ENCODE measurements at places on chromosomes 7 and 10.

DNA sequence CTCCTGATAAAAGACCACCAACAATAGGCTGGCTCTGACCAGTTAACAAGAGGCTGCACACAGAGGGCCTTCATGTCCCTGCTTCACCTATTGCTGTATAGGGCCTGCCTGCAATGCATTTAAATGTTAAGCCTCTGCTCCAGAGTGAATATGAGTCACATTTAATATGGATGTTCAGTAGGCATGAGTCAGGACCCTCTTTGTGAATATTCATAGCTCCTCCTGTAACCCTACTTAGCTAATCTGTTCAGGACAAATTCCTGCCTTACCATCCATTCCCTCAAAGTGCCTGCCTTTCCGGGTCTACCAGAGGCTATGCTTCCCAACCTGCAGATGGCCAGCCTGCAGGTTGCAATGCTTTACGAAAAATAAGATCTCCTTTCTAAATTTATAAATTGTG lies 32.5 kb downstream of the ARHGAP22 start:
- DNase-seq: no peak

DNA sequence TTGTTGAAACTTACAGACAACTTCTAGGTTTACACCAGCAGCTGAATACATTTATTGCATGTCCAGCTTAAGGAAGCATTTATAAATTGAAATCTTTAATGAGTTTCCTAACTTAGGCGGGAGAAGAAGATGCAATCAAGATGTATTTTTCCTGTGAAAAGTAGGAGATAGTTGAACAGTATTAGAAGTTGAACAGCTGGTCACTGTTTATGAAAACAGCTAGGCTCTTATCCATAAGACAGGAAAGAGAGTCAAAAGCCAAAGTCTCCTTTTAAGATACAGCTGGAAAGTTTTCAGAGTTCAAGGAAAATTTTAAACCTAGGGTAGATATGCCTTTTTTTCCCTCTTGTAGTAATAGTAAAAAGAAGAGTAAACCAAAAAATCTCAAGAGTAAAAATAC lies 236.1 kb upstream of the FERD3L start:
- DNase-seq: no peak

- no peak for DNase-seq
Measured at GRCh38 chr7:110772615-110773014, 318.3 kb upstream of the LRRN3 start.

DNA sequence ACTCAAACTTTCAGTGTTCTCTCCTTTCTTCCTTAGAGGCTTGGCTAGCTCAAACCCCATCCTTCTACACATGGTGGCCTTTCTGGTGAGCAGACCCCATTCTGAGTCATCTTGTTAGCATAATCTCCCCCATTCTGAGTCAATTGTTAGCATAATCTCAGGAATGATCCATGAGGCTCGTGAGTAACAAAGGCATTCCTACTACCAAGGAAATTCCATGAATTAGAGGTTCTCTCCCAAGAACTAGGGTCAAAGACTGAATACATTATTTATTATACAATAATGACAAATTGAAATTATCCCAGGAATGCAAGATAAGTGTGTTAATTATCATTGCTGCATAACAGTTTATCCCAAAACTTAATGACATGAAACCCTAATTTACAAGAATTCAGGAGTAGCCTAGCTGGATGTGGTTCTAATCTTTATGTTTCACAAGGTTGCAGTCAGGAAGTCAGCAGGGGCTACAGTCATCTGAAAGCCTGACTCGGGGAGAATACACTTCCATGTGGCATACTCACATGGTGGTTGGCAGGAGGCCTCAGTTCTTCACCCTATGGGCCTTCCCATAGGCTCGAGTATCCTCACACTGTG lies 100.2 kb downstream of the MMRN2 start:
- DNase-seq: no peak

GRCh38 chr7:22723637-22724036 lies 3.4 kb upstream of the IL6 start:
- DNase-seq: no peak

DNA sequence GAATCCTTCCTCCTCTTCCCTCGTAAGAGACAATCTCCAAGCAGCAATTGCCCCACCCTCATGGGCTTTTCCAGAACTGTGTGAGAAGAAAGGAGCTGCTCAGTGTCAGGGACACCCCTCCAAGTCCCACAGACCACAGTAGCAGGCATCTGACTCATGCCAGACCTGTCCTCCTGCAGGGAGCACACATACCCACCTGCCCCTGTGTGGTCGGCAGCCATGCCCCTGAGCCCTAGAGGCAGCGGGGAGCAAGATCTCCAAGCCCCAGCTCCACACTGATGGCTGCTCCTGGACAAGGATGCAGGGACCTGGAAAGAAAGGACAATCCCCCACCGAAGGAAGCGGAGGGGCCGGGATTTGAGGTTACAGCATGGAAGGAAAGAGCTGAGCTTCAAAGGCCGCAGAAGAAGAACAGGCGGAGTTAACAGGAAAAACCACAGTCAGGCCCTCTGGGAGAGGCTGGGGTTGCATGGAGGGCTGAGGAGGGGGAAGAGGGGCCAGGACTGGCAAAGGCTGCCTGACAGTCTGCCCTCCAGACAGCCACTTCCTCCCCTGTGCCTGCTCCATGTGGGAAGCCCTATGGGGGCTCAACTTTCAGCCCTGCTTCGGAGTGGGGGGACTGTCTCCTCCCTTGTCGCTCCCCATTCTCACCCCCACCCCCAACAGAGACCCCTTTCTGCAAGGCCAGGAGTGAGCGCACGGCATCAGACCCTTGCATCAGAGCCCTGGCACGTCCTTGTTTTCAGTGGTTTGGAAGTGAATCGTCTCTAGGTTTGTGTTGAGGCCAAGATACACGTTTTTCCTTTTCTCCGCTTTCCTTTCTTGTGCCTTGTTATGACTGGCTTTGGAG lies 46.8 kb downstream of the ASB13 start:
- DNase-seq: no peak

DNA sequence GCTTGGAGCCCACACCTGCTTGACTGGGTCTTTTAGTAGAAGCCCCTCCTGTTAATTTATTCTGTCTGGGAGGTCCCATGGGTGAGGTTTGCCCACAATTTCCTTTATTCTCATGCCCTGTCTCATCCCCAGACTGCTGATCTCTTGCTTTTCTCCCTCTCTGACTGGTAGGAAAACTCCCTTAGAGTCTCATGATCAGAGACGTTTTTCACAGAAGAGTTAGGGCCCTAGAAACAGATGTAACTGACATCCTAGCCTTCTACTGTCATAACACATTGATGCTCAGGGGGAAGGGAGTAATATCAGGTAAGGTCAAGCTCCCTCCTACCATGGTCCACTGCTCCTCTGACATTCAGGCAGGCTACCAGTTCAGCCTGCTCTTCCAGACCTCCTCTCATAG lies 43.7 kb upstream of the WASL start:
- DNase-seq: no peak

- DNase-seq: no peak
Measured at GRCh38 chr10:70265032-70265689, 18.6 kb downstream of the NPFFR1 start.

DNA sequence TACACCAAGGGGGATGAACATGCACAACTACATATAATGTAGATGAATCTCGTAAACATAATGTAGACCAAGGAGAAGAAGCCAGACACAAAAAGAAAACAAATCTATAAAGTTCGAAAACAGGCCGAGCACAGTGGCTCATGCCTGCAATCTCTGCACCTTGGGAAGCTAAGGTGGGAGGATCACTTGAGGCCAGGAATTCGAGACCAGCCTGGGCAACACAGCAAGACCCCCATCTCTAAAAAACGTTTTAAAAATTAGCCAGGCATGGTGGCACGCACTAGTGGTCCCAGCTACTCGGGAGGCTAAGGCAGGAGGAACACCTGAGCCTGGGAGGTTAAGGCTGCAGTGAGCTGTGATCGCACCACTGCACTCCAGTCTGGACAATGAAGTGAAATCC lies 68.5 kb downstream of the GLI3 start:
- DNase-seq: no peak

GRCh38 chr7:69358163-69358821 lies 240.0 kb upstream of the AUTS2 start:
- DNase-seq: no peak

- DNase-seq: no peak
Measured at GRCh38 chr10:118843647-118844265, 89.0 kb upstream of the CACUL1 start.

DNA sequence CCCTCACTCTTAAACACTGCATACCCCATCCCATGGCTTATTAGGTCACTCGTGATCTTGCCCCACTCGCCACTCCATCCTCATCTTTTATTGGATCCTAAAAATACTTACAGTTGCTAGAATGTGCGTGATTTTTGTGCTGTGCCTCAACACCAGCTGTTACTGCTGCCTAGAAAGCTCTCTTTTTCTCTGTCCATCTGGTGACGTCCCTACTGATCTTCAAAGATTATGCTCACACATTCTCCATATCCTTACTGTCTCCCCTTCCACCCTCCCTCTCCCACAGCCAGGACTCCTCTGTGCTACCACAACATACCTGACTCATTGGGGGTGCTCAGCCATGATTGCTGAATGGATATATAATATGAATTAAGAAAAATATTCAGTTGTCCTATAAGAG lies 42.0 kb downstream of the CDK6 start:
- no peak for DNase-seq

DNA sequence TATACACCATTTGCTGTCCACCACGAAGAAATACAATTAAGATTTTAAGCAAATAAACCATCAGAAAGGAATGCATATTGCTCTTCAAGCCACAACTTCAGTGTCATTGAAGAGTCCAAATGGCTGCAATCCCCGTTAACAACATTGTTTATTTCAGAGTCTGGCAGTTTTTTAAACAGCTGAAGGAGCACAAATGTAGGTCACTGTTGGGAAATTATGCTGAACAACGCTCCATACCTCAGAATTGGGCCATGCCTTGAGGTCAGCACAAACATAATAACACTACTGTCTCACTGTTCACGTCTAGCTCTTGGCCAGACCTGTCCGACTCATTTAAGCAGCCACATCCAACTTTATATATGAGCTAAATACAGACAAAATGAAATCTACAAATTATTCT lies 453.9 kb upstream of the GHITM start:
- no peak for DNase-seq

DNA sequence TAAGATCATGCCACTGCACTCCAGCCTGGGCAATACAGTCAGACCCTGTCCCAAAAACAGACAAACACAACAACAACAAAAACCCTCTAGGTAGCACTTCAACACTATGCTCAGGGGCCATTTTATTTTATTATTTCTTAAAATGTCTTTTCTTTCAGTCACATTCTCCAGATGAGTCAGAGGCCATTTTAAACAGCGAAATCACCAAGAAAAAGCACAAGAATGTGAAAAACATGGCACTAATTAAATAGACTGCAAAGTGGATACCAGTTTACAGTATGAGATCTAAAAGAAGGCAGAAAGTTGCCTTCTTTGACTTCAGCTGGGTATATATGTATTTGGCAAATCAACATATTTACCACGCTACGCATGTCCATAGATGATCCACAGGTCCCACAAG lies 6.1 kb upstream of the FGL2 start:
- no peak for DNase-seq

DNA sequence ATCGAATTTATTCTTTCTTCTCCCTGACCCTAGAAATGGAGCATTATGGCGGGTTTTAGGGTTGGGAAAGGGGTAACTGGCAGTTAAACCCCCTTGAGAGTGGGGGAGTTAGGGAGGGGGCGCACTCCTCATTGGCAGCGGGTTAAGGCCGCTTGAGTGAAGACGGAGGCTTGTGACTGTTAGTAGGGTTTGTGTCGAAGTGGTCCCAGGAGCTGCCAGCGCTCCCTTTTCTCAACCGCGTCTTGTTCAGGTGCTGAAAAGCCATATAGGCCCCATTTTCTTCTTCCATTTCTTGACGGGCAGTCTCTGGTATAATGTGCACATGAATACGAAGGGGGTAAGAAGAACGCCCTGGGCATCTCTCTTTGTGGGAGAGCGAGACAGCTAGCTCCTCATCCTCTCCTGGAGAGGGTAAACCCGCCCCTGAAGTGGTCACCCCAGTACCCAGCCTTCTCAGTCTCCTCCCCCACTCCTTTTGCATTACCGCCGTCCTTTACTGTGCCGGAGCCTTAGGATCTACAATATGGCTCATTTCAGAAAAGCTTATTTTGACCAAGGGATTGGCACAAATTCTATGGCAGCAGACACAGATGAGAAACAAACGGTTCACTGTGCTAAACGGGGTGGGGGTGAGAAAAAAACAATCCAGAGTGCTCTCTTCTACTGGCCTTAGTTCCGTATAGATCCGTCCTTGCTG lies 836 bp downstream of the KMT2E start:
- DNase-seq: no peak

GRCh38 chr7:3154881-3155494 lies 111.3 kb upstream of the CARD11 start:
- no peak for DNase-seq

- DNase-seq: no peak
Measured at GRCh38 chr7:116802746-116803152, 59.6 kb upstream of the CAPZA2 start.

DNA sequence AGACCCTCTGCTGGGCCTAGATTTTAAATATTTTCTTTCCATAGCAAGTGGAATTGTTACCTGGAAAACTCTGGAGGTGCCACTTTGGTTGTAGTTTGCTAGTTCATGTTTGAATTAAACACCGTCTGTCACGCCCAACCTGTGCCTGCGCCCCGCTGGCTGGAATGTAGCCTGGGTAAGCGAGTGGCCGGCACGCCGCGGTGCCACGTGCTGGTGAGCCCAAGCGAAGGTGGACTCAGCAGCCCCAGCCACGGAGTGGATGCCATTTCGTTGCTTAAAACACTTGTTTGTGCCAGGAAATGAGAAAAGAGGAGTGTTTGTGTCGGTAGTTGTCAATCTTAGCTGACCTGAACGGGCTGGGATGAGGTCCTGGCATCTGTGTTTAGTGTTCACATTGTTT lies 2.7 kb downstream of the GET4 start:
- DNase-seq: no peak

GRCh38 chr10:6300106-6300783 lies 97.5 kb downstream of the PFKFB3 start:
- DNase-seq: peak; percentile 32

- DNase-seq: no peak
Measured at GRCh38 chr10:57186201-57186600, 825.1 kb upstream of the ZWINT start.

GRCh38 chr7:129553899-129554461 lies 51.6 kb downstream of the SMKR1 start:
- DNase-seq: no peak

- no peak for DNase-seq
Measured at GRCh38 chr10:102184606-102185005, 32.4 kb downstream of the NOLC1 start.

- no peak for DNase-seq
Measured at GRCh38 chr7:38740041-38740440, 108.9 kb upstream of the AMPH start.

GRCh38 chr10:4810092-4810491 lies 15.9 kb upstream of the AKR1E2 start:
- no peak for DNase-seq

DNA sequence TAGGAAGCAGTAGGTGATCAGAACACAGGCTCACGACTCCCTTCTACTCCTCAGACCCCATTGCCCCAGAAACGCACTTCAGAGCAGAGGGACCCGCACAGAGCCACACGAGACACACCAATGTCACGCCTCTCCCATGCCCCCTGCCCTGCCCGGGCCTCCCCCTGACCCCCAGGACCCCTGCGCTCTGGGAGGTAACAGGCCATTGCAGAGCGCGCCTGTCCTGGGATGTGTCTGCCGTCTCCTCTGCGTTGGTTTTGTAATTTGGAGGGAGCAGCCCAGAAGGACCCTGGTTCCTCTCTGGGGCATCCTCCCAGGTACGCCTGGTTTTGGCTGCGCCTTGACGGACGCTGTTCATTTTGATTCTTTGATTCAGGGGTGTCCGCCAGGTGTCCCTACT lies 85.4 kb downstream of the UNCX start:
- DNase-seq: no peak

- DNase-seq: no peak
Measured at GRCh38 chr10:97820096-97820704, 29.4 kb upstream of the GOLGA7B start.

- DNase-seq: peak; percentile 37
Measured at GRCh38 chr7:19442016-19442785, 266.6 kb downstream of the POLR1F start.
